NCI-H748 treated with DMSO at 0.1 percent for 48 hours (cell line): ENCODE measurements at places on chromosomes 5 and 9.

- DNase-seq: peak; percentile 30
Measured at GRCh38 chr9:130461218-130461630, 16.5 kb downstream of the ASS1 start.

DNA sequence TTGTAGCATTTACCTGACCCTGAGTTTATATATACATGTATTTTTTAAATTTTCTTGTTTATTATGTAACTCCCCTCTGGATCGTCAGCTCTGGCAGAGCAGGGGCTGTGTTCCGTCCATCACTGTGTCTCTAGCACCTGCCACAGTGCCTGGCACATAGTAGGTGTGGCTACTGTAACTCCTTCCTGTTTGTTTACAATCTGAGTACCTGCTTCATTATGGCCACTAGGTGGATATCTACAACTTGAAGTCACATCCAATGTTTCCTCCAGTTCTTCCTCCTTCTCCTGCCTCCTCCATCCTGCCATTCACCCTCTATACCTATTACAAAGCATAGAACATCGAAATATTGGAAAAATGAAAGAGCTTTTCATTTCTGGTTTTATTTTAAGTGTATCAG lies 14.2 kb upstream of the PPP1R2B start:
- no peak for DNase-seq

DNA sequence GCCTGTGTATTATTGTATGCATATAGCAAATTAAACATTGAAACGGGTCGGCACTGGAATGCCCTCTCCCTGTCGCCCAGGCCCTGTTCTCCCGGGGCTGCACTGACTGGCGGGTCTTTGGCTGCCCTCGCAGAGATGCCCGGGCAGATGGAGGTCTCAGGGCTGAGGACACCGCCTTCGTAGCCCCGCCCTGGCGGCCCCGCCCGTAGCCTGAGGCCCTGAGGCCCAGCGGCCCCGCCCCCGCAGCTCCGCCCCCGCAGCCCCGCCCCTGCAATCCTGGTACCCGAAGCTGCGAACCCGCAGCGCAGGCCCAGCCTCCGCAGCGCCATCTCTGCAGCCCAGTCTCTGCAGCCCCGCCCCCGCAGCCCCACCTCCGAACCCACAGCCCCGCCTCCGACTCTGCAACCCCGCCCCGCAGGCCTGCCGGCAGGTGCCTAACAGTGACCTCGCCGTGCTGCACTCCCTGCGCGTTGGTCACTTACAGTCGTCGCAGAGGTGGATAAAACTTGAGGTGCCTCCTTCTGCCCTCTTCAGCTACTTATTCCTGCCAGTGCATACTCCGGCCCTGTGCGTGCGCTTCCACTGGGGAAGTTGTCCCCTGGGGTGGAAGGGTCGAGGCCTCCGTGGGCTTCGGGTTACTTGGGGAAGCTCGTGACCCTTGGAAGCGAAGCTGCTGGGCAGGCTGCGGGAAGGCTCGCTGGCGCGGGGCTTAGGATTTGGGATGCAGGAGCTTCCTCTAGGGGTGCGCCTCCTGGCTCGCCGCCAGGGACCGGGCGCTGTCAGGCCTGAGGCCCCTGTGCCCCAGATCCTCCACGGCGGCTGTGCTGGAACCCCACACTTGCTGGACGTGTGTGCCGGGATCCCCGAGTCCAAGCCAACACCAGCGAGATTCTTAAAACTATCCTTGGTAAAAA lies 72.3 kb downstream of the ICE1 start:
- peak; percentile 31 for DNase-seq

DNA sequence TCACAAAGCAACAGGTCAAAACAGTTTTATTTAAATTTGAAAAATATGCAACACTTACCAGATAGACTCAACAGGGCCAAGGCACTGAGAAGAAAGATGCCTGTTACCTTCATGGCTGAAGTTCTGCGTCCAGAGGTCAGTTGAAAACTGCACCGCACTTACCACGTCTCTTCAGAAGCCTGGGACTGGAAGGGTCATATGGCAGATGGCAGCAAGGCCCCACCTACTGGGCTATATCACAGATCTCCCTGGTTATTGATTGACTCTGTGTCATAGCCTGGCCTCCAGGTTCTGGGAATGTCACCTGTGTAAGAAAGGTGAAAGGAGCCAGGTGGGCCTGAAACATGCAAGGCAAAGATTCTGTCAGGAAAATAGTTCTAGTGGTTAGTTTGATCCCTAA lies at the start of gene SPINK1:
Gene SPINK1, minus strand, starts transcription at position 207 of the 400 bp plus-strand sequence. Its CDS starts 94 bp downstream, at position 113.
- no peak for DNase-seq

DNA sequence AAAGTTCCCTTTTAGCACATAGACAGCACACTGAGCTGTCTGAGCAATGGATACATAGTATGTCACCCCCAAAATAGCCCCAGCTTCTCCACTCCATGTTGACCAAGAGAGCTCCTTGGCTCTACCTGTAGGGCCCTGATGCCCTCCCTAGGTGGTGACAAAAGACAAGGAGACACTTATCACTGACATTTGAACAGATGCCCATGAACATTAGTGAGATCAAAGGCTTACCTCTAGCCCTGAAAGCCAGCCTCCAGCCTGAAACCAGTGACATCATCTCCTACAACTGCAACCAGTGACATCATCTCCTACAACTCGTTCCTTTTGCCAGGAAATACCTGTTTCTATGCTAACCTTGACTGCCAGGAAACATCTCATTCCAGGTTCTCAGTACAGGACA lies 122.7 kb downstream of the FSTL4 start:
- peak; percentile 17 for DNase-seq

- no peak for DNase-seq
Measured at GRCh38 chr9:27539479-27540441, 10.1 kb upstream of the MOB3B start.
